ENCODE measurements at places on chromosomes 2 and 18. TPM values are rescaled to one million over a fixed set of nuclear protein-coding genes. Genes with fewer than 3 reads are reported as not detected.

Gene TXNDC2
- total RNA-seq = 0.07 TPM

Gene RESP18
- total RNA-seq = not detected

Gene DLGAP1
- 2.3 TPM for total RNA-seq

Gene METAP1D
- 6.5 TPM for total RNA-seq

Gene CEP76
- total RNA-seq = 9.5 TPM

Gene ALLC
- total RNA-seq = not detected

Gene CROCC2
- not detected for total RNA-seq

Gene CHRND
- not detected for total RNA-seq

DNA sequence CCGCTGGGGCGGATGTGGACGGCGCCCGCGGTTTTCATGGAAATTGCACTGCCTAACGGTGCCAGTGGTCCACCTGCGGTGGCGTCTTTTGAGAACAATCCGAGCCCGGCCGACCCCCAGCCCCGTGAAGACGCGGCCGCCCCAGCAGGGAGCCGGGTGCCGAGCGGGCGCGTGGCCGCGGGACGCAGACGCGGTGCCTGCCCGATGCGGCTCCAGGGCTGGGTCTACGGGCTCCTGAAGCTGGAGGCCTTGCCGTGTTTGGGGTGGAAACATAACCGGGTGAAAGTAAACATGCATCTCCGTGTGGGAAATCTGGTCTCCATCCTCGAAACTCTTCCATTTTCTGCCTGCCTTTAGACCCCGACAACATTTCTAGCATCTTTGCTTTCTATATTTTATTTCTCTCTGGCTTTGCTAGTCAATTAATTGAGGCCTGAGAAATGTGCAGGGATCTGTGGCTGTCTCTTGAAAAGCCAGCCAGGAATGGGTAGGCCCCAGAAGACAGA lies 572 bp downstream of the INPP4A start:
- H3K4me3 ChIP-seq = peak overlapping the region; percentile 78
- no peaks in the 10 kb centered on the region for H3K36me3 ChIP-seq
- H3K4me1 ChIP-seq = peaks cover 9% of the 10 kb centered on the region
- DNase-seq = no peak
- H3K27ac ChIP-seq = peak overlapping the region; percentile 54
- H3K27me3 ChIP-seq = no peaks in the 10 kb centered on the region

DNA sequence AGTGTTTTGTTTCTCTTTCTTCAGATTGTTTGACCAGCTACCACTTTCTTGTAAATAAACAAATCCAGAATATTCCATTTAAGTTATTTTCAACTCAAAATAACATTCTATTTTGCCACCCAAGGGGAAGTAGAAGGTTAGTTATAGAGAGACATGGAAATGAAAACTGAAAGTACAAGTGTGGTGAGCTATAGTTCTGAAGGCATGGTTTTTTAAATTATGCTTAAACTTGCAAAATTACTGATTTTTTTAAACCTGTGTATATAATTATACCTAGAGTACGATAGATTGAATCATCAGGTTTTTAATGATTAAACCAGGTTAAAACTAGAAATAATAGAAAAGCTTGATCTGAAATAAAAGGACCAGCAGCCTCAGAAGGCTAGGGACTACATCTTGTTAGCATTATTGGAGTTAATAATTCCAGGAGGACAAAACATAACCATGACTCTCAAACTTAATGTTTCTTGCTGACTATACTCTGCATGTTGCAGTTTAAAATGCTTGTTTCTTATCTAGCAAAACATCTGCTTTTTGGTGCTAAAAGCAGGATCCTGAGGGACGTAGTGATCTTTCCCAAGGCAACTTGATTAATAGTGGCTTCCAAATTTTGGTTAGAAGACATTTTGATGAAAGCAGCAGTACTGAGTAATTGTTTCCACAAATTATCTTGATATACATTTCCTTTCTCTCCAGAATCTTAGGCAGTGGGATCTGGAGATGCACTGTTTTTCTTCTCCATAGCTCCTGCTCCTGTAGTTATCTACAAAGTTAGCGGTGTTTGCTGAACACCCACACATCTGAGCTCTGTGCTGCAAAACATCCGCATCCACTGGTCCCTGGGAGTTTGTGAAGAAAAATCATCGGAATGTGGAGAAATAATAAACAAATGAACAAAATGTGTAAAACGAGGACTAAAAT lies 327.2 kb upstream of the PKDCC start:
- H3K36me3 ChIP-seq = no peaks in the 10 kb centered on the region
- H3K27ac ChIP-seq = no peak overlapping the region
- DNase-seq = peak; percentile 13
- H3K4me3 ChIP-seq = no peak overlapping the region
- no peaks in the 10 kb centered on the region for H3K27me3 ChIP-seq
- no peaks in the 10 kb centered on the region for H3K4me1 ChIP-seq

- no peaks in the 10 kb centered on the region for H3K36me3 ChIP-seq
- H3K27me3 ChIP-seq = peaks cover 5% of the 10 kb centered on the region
- peak; percentile 75 for DNase-seq
- no peak overlapping the region for H3K4me3 ChIP-seq
- peaks cover 14% of the 10 kb centered on the region for H3K4me1 ChIP-seq
Observed at GRCh38 chr2:242075168-242075567, 205.6 kb downstream of the RTP5 start.

GRCh38 chr18:434410-434809 lies 66.1 kb downstream of the COLEC12 start:
- H3K36me3 ChIP-seq = no peaks in the 10 kb centered on the region
- no peaks in the 10 kb centered on the region for H3K27me3 ChIP-seq
- DNase-seq = no peak
- no peak overlapping the region for H3K4me3 ChIP-seq
- H3K4me1 ChIP-seq = peaks cover 12% of the 10 kb centered on the region

DNA sequence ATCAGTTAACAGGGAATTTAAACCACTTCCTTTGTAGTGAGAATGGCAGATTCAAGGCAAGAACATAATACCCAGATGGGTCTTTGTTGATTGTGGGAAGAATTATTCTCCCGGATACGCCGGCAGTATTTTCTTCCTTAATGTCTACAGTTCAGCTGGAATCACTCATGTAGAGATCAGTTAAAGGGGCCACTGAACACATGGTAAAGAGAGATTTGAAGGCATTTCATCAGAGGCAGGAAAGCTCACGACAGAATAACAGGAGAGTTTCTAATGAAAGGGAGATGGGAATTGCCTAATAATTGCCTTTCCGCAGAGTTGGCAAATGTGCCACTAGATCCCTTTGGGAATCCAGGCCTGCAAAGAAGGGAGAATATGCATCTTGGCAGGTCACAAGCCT lies 327.7 kb upstream of the ZNF804A start:
- H3K36me3 ChIP-seq = no peaks in the 10 kb centered on the region
- DNase-seq = no peak
- no peak overlapping the region for H3K4me3 ChIP-seq
- no peaks in the 10 kb centered on the region for H3K4me1 ChIP-seq
- no peaks in the 10 kb centered on the region for H3K27me3 ChIP-seq

DNA sequence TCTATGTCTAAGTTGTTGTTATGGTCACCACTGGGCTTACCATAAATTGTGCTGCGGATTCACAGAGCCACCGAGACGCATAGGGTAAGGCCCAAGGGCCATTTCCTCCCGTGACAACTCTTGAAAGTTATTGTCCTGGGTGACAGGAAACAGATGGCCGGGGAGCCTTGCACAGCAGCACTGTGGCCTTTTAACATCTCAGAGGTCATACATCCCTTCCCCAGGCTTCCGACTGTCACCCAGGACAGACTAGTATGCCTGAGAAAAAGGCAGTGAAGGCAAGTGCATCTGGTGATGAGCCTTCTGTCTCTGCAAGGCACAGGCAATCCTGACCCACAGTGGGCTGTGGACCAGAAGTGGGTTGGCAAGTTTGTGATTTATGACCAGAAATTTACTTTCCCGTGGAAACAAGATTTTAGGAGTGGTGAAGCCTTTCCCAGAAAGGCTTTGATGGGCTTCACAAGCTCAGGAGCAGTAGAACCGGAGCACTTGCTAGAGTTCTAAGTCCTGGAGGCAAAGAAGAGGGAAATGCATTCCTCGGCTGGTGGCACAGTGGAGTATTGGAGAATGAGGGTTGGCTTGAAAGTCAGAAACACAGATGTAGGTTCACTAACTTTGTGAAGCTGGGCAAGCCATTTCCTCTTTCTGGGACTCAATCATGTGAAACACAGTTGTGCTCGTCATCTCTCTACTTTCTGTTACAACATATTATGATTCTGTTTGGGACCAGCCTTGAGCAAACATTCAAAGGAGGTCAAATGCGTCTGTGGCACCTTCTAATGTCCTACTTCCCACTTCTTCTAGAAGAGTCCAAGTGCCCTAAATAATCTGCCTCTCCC lies 2.0 kb upstream of the CAPN14 start:
- H3K36me3 ChIP-seq = no peaks in the 10 kb centered on the region
- DNase-seq = no peak
- H3K4me3 ChIP-seq = no peak overlapping the region

DNA sequence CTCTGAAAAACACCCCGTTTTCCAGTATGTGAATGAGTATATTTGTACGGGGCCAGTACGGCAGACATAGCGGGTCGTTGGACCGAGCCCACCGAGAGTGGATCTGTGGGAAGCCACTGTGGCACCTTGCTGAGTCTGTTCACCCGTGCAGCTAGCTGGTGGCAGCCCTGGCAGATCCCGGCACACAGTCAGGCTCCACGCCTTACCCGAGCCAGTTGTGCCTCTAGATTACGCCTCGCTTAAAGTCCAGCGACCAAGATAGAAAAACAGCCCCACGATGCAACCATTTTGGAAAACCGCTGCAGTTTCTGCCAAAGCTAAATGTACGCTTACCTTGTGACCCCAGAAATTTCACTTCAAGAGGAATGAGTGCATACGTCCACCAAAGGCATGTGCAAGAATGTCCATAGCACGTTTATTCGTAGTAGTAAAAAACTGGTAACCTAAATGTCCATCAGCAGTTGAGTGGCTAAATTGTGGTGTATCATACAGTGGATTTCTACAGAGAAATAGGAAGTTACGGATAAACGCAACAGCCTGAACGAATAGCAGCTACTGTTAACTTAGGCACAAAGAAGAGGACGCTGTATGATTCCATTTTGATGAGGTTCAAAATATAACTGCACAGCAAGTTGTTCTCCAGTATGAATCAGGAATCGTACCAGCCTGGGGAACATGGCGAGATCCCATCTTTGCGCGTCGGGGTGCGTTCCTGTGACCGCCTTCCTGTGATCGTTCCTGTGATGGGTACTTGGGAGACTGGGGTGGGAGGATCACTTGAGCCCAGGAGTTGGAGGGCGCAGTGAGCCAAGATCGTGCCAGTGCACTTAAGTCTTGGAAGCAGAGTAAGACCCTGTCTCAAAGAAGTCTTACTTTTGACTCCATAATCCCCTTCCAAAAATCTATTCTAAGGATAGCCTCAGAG lies 688 bp upstream of the WDR33 start:
- H3K27me3 ChIP-seq = no peaks in the 10 kb centered on the region
- DNase-seq = peak; percentile 4
- peaks cover 9% of the 10 kb centered on the region for H3K4me1 ChIP-seq
- peak overlapping the region; percentile 99 for H3K4me3 ChIP-seq
- H3K27ac ChIP-seq = peak overlapping the region; percentile 93
- H3K36me3 ChIP-seq = no peaks in the 10 kb centered on the region

DNA sequence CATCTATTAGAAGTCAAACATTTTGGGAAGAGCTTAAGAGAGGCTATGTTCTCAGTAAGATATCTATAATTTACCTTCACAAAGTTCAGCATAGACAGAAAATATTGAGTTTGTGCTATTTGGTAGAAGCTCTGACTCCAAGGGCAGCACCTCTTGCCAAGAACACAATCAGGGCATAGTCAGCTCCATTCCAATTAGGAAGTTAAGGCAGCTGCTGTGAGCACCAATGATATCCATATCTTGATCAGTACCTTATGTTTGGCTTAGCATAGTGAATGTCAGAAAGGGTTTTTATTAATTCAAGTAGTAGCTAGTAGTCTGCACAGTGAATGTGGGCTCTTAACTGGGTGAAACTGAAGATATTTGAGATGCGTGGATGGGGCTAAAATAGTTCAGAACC lies 86.4 kb upstream of the SPRED2 start:
- H3K4me3 ChIP-seq = no peak overlapping the region
- H3K36me3 ChIP-seq = no peaks in the 10 kb centered on the region
- peaks cover 4% of the 10 kb centered on the region for H3K4me1 ChIP-seq
- no peaks in the 10 kb centered on the region for H3K27me3 ChIP-seq
- H3K27ac ChIP-seq = no peak overlapping the region
- no peak for DNase-seq

DNA sequence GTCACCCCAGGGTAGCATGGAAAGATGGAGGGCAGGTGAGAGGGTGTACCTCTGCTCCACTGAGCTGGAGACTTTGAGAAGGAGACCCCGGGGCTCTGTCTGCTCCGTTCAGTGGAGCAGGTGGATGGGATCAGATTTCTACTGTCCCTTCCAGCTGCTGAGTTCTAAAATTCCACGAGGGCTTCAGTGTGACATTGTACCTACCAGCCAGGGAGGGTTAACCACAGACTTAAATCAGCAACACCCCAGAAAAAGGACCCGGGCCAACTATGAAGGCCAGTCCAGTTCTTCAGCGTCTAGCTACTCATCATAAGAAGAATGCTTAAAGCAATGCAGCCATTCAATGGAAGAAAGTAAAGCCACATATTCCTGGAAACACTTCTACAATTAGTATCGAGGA lies 23.8 kb downstream of the STAT1 start:
- no peak for DNase-seq
- H3K4me1 ChIP-seq = peaks cover 3% of the 10 kb centered on the region
- no peak overlapping the region for H3K27ac ChIP-seq
- peaks cover 52% of the 10 kb centered on the region for H3K36me3 ChIP-seq
- no peak overlapping the region for H3K4me3 ChIP-seq

GRCh38 chr2:234631646-234632514 lies 135.0 kb upstream of the ARL4C start:
- peaks cover 24% of the 10 kb centered on the region for H3K4me1 ChIP-seq
- no peak overlapping the region for H3K4me3 ChIP-seq
- DNase-seq = no peak
- H3K27ac ChIP-seq = peak overlapping the region; percentile 60
- H3K27me3 ChIP-seq = no peaks in the 10 kb centered on the region

- no peak for DNase-seq
- peaks cover 4% of the 10 kb centered on the region for H3K36me3 ChIP-seq
Observed at GRCh38 chr2:74502147-74502719, 2.8 kb upstream of the LBX2 start.

GRCh38 chr2:61769093-61769675 lies 84.7 kb downstream of the FAM161A start:
- DNase-seq = no peak
- H3K4me3 ChIP-seq = no peak overlapping the region
- no peaks in the 10 kb centered on the region for H3K36me3 ChIP-seq
- H3K27me3 ChIP-seq = no peaks in the 10 kb centered on the region
- H3K4me1 ChIP-seq = peaks cover 5% of the 10 kb centered on the region
- H3K27ac ChIP-seq = no peak overlapping the region

DNA sequence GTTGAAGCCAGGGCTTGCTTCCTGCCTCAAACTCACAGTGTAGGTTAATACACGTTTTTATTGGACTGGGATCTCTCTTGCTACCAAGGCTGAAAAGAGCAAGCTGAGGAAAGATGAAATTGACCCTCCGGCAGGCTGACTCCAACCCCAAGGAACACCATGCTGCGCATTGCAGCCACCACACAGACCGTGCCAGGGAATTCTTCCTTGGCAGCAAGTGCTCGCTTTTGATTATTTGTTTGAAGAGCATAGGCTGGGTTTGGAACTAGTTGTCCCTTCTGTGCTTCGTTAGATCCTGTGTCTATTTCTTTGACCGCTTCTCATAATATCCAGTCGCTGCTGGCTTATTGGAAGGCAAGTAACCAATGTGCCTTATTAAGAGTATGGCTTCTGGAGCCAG lies 34.4 kb upstream of the DARS1 start:
- no peaks in the 10 kb centered on the region for H3K36me3 ChIP-seq
- H3K27ac ChIP-seq = no peak overlapping the region
- no peak for DNase-seq
- peaks cover 3% of the 10 kb centered on the region for H3K4me1 ChIP-seq
